ENCODE measurements at places on chromosomes 11 and 22.
A peak's percentile ranks its signal among the peaks of the same experiment; 100 is the strongest.

GRCh38 chr22:27086080-27087044 lies 429.0 kb downstream of the MIAT start:
- no peak for DNase-seq

DNA sequence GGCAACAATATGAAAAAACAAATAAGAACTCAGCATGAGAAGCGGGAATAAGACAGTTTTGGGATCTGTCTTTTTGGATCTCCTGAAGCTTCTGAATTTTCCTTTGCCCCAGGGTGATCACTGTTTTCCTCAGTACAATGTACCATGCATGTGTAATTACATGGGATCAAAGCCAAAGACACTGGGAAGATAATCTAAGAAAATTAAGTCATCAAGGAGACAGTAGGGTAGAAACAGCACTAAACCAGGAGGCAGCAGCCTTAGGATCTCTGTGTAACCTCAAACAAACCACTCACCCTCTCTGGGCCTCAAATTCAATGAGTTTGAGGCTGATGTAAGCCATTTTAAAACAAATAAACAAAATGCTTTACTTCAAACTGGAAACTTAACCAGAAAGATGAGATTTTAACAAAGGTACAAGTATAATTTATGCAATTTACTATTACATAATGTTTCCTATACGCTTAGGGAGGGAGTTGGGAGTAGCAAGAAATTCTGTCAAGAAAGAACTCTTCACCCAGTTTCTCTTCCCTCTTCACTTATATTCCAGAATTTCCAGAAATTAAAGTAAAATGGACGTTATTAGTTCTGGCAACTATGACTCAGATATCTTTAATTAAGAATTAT lies 77.0 kb downstream of the RAB30 start:
- DNase-seq: no peak

DNA sequence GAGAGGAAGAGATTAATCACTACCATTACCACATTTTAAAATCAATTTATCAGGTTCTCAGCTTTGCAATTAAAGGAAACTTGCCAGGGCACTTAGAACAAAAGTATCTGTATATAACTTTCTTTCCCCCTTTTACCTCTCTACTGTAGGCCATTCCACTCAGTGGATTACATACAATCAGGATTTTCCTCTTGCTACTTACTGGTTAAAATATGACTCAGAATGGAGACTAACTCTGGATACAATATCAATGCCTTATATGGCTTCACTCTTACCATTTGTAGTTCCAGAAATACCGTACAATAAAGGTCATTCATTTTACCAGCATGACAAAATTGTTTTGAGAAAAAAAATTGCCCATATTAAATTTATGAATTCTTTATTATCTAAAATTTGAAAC lies 706.8 kb downstream of the KCNA4 start:
- DNase-seq: peak; percentile 88

DNA sequence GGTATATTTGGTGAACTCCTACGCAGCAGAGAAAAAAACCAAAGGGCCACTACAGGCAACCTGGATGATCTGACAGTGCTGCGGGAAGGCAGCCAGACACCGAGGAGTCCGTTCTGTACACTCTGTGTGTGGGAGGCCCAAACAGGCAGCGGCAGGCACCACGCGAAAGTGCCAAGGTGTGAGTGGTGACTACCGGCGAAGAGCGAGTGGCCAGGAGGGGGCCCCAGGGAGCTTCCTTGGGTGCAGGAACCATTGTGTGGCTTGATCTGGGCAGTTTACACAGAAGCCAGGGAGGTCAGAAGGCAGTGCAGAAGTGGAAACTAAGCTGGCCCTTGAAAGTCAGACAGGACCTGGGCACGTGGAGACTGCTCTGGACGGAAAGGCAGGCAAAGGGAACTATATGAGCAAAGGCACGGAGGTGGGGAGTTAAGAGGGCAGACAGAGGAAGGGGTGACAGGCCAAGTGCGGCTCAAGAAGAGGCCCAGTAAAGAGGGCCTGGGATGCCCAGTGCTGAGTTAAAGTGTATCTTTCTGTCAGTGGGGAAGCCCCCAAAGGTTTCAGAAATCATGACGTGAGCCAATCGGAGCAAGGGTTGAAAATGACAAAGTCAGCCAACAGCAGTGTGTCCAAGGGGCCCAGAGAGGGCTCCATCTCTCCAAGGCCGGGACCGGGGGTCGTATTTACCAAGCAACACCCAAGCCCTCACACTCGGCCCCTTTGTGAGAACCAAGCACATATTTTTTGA lies 10.6 kb downstream of the TMEM184B start:
- peak; percentile 70 for DNase-seq

GRCh38 chr22:41491374-41492100 lies 22.6 kb downstream of the ACO2 start:
- DNase-seq: no peak

- no peak for DNase-seq
These were observed 18.0 kb upstream of the DNAJB13 start for GRCh38 chr11:73932781-73933180.

- no peak for DNase-seq
These were observed 8.0 kb downstream of the MSANTD4 start for GRCh38 chr11:106014035-106014434.
